ENCODE measurements at places on chromosomes 2 and 18. TPM values are rescaled to one million over a fixed set of nuclear protein-coding genes. Genes with fewer than 3 reads are reported as not detected.

GRCh38 chr2:24352664-24353063 is 7.7 kb downstream of the ITSN2 start:
- DNase-seq, result no peak

- no peak for DNase-seq
Observed at GRCh38 chr2:208358758-208359631, 47.6 kb upstream of the PTH2R start.

DNA sequence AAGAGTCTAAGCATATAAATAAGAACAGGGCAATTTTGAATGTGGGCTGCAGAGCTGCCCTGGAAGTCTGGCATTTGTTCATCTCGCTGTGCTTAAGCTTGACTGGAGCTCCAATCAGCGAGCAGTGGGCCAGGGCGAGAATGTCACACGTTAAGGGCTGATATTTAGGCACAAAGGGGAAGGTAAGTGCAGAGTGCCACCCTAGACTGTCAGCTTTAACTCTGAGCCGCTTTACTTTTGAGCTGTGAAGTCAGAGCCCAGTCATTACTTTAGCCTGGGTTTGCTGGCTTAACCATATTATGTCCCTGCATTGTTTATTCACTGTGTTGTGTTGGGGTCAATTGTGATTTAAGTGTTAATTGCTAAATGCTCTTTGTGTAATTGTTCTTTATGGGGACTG is 236.1 kb upstream of the SIX3 start:
- no peak for DNase-seq

GRCh38 chr2:166332106-166332505 is 43.6 kb downstream of the SCN9A start:
- no peak for DNase-seq

DNA sequence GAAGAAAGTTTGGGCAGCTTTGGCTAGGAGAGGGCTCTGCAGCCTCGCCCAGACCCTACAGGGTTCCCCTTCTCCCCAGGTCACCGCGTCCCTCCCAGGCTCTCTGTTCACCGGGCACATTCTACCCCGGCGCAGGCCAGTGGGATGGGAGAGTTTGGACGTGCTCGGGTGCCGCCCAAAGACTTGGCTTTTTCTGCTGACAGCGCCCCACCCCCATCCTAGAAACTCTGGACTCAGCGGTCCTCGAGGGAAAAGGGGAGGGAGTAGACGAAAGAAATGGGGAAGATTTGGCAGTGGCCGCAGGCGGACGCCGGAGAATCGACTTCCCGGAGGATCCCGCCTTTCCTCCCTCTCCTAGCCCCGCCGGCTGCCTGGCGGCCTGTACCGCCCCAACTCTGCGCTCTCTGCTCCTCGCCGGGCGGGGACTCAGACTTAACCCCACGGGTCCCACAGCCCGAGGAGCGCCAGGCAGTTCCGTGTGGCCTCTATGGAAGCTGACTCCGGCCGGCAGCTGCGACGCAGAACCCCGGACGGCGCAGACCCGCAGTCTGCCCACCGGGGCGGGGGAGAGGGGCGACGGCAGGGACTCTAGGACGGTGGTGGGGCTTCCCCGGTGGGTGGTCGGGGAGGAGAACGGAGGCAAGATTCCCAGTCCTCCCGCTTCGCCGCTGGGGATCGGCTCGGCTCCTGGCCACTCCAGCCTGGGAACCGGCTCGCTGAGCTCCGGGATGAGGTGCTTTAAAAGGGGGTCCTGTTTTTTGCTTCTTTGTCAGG is 863 bp upstream of the SIX2 start:
- DNase-seq, result peak; percentile 67

DNA sequence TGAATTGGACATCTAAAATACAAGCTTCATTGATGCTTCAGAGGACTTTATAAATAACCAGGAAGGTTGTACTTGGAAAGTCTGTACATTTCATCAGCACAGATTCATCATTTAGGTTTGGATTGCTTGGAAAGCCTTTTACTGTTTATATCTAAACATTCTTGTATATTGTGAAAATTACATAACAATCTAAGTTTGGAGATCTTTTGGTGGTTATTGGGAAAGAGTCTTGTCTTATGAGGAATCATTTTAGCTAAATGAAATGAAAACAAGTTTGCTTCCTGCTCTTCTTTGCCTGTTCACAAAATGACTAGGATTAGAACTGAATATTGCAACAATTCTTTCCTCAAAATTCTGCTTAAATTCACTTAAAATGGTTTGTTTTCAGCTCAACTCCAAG is 79.3 kb downstream of the ABI2 start:
- DNase-seq, result no peak

- DNase-seq, result no peak
Observed at GRCh38 chr18:62577765-62578164, 54.9 kb downstream of the ZCCHC2 start.

- DNase-seq, result no peak
Observed at GRCh38 chr2:126823951-126824350, 74.7 kb upstream of the TEX51 start.

DNA sequence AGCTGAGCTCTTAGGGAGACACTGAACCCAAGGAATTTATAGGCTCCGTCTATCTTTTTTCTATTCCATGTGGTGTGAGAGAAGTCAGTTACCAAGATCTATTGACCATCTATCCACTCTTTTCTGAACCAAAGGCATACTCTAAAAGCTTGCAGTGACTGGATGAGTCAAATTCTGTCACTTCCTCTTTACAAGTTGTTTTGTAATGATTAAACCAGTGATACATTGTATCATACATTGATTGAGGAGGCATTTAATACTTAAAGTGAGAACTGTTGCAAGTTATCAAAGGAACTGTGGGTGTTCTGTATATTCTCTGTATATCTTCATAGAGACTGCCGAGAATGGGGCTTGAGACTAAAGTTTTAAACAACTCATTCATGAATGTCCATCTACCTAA is 188.8 kb downstream of the CAMKMT start:
- DNase-seq, result no peak

FAM237A gene
- total RNA-seq, result not detected

LRP2 gene
- total RNA-seq, result not detected
